ENCODE measurements at places on chromosomes 13 and 19. TPM values are rescaled to one million over a fixed set of nuclear protein-coding genes. Genes with fewer than 3 reads are reported as not detected.

Gene NCCRP1
- total RNA-seq, result not detected

Gene SULT2A1
- total RNA-seq, result not detected

Gene TFDP1
- 34.4 TPM for total RNA-seq

Gene IGFL3
- not detected for total RNA-seq

Gene ZNF585A
- 9.6 TPM for total RNA-seq

Gene TMEM86B
- 1.3 TPM for total RNA-seq

- no peaks in the 10 kb centered on the region for H3K4me1 ChIP-seq
- no peak overlapping the region for H3K27ac ChIP-seq
- H3K27me3 ChIP-seq, result no peaks in the 10 kb centered on the region
- DNase-seq, result no peak
- H3K4me3 ChIP-seq, result no peak overlapping the region
Measured at GRCh38 chr13:83798731-83799130, 83.5 kb downstream of the SLITRK1 start.

- no peak overlapping the region for H3K27ac ChIP-seq
- no peaks in the 10 kb centered on the region for H3K36me3 ChIP-seq
- H3K4me3 ChIP-seq, result no peak overlapping the region
- no peaks in the 10 kb centered on the region for H3K27me3 ChIP-seq
Measured at GRCh38 chr13:19068691-19069090, 112.9 kb downstream of the TUBA3C start.

GRCh38 chr19:16153582-16154336, 10.3 kb downstream of the HSH2D start:
- no peaks in the 10 kb centered on the region for H3K27me3 ChIP-seq
- no peak overlapping the region for H3K4me3 ChIP-seq
- H3K4me1 ChIP-seq, result no peaks in the 10 kb centered on the region
- no peaks in the 10 kb centered on the region for H3K36me3 ChIP-seq

- no peak for DNase-seq
- H3K36me3 ChIP-seq, result no peaks in the 10 kb centered on the region
- peak overlapping the region; percentile 52 for H3K4me3 ChIP-seq
- no peaks in the 10 kb centered on the region for H3K4me1 ChIP-seq
Measured at GRCh38 chr13:29429286-29429900, 166.1 kb downstream of the SLC7A1 start.

DNA sequence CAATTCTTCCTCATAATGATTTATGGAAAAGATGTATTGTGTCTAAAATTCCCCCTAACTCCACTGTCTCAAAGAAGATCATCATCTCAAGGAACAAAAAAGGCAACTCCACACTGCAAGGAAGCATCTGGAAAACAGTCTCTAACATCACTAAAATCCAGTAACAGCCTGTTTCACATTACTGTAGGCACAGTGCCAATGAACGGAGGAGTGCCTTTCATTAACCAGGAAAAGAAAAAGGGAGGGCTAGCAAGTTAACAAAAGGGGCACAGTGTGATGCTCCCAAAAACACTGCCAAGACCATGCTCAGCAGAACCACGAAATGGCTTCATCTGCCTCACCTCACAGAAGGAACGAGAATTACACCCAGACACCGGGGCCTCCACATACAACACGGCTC, 8.5 kb downstream of the TMTC4 start:
- H3K4me1 ChIP-seq, result no peaks in the 10 kb centered on the region
- DNase-seq, result no peak
- no peak overlapping the region for H3K4me3 ChIP-seq
- no peaks in the 10 kb centered on the region for H3K27me3 ChIP-seq
- no peak overlapping the region for H3K27ac ChIP-seq

- H3K36me3 ChIP-seq, result no peaks in the 10 kb centered on the region
- no peak overlapping the region for H3K4me3 ChIP-seq
- H3K4me1 ChIP-seq, result no peaks in the 10 kb centered on the region
- H3K27ac ChIP-seq, result no peak overlapping the region
Measured at GRCh38 chr13:109345433-109345941, 440.9 kb downstream of the IRS2 start.

DNA sequence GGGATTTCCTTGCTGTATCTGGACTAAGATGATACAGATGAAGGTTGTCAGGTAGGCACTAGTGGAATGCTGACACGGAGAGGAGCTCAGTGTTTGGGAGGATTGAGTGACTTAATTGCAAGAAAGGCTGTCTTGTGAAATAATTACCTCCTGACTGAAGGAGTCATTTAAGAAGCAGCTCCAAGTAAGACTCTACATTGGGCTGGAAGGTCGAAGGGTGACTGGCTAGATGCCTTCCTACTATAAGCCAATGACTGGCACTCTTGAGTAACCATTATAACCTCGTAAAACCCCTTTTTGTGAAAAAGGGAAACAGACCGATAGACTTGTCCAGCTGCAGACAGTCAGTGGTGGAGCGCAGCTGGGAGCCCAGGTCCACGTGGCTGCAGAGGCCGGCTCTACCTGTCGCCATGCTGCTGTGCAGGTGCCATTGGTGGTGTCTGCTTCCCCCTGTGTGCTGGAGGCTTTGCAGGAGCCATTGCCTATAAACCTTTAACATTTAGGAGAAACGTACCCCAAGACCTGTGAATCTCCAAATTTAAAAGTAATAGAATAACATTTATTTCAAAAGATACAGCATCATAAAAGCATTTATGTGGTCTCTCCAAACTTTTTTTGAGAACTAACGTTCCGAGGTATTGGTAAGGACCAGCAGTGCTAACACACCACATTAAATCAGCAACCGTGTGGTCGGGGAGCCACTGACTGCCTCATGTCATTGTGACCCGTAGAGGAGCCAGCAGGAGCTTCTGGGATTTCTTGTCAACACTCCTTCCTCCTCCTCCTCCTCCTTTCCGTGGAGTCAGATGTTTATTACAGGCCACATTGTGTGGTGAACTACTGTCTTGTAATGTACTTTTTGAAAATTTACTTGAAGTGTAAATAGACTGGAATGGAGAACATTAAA, 80.4 kb upstream of the TEX29 start:
- peaks cover 14% of the 10 kb centered on the region for H3K36me3 ChIP-seq
- no peaks in the 10 kb centered on the region for H3K27me3 ChIP-seq
- no peaks in the 10 kb centered on the region for H3K4me1 ChIP-seq
- H3K4me3 ChIP-seq, result no peak overlapping the region
- no peak overlapping the region for H3K27ac ChIP-seq

- DNase-seq, result no peak
- H3K27ac ChIP-seq, result peak overlapping the region; percentile 99
- H3K36me3 ChIP-seq, result no peaks in the 10 kb centered on the region
- H3K4me1 ChIP-seq, result no peaks in the 10 kb centered on the region
- no peaks in the 10 kb centered on the region for H3K27me3 ChIP-seq
- peak overlapping the region; percentile 94 for H3K4me3 ChIP-seq
Measured at GRCh38 chr13:19959141-19959830, 759 bp downstream of the ZMYM2 start.

GRCh38 chr13:59300355-59301173, 863.2 kb downstream of the DIAPH3 start:
- H3K36me3 ChIP-seq, result no peaks in the 10 kb centered on the region
- no peak for DNase-seq
- no peak overlapping the region for H3K27ac ChIP-seq
- no peaks in the 10 kb centered on the region for H3K27me3 ChIP-seq
- H3K4me1 ChIP-seq, result no peaks in the 10 kb centered on the region

DNA sequence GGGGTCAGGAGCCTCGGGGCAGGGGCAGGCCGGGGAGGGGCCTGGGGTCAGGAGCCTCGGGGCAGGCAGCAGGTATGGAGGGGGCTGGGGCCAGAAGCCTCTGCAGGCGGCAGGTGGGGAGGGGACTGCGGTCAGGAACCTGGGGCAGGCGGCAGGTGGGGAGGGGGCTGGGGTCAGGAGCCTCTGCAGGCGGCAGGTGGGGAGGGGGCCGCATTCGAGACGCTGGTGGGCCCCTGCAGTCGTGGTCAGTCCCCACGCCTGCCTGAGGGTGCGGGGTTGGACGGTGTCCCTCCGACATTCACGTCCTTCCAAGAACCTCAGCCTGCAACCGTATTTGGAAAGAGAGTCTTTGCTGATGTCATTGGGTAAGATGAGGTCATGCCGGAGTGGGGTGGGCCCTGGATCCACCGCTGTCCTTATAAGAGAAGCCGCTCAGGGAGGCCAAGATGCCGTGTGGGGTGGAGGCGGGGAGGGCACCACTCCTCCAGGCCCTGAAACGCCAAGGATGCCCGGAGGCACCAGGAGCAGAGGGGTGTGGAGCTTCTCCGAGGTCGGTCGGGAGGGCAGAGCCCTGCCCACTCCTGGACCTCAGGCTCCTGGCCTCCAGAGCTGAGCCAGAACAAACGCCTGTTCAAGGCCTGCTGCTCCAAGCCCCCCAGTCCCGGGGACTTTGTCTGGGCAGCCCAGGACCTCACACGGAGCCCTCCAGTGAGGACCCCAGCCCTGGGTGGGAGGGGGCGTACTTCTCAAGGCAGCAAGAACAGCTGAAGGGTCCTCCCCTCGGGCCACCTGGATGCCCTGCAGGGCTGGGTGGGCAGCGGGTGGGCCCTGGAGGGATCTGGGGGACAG, 30.1 kb downstream of the PIP5K1C start:
- no peaks in the 10 kb centered on the region for H3K4me1 ChIP-seq
- peaks cover 12% of the 10 kb centered on the region for H3K36me3 ChIP-seq
- DNase-seq, result peak; percentile 97
- peak overlapping the region; percentile 33 for H3K4me3 ChIP-seq
- H3K27ac ChIP-seq, result peak overlapping the region; percentile 99
- no peaks in the 10 kb centered on the region for H3K27me3 ChIP-seq

DNA sequence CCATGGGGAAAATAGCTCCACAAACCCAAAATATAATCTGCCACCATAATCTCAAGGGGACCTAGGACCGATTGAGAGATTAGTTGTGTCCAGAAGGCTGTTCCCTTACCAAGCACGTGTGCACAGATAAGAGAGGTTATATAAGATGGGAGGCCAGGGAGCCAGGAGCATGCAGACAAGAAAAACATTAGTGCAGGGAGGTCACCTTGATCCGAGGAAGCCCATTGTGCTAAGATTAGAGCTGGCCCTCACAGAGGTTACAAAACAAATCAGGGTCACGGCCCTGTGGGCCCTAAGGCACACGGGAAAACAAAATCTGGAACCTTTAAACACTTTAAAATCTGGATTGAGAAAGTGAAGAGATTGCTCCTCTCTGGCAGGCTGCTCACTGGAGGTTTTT, 37.7 kb downstream of the RGCC start:
- no peaks in the 10 kb centered on the region for H3K36me3 ChIP-seq
- peak overlapping the region; percentile 46 for H3K27ac ChIP-seq
- no peaks in the 10 kb centered on the region for H3K27me3 ChIP-seq
- H3K4me3 ChIP-seq, result no peak overlapping the region
- no peak for DNase-seq

GRCh38 chr13:73222627-73223305, 164.0 kb downstream of the KLF5 start:
- H3K36me3 ChIP-seq, result no peaks in the 10 kb centered on the region
- H3K4me1 ChIP-seq, result no peaks in the 10 kb centered on the region
- DNase-seq, result no peak
- no peak overlapping the region for H3K27ac ChIP-seq
- no peaks in the 10 kb centered on the region for H3K27me3 ChIP-seq

DNA sequence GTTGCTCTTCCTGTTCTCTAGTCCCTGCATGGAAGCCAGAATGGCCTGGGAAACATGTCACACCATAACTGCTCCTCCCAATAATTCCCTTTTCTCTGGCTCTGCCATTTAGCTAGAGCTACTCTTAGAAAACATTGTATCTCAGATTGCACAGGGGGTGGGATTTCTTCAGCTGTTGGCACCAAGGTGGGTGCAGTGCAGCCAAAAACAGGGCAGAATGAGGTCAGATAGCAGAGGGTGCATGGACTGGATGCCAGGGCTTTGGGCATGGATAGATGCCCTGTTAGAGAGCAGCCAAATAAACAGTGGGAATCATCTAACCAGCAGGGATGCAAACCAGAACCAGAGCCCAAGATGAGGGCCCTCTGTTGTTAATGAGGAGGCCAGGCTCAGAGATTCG, 4.9 kb upstream of the AMER2 start:
- H3K4me3 ChIP-seq, result no peak overlapping the region
- no peak for DNase-seq
- H3K27me3 ChIP-seq, result peaks cover 4% of the 10 kb centered on the region
- H3K4me1 ChIP-seq, result peaks cover under 1% of the 10 kb centered on the region
- no peak overlapping the region for H3K27ac ChIP-seq

GRCh38 chr19:16283210-16284061, 41.2 kb upstream of the KLF2 start:
- no peaks in the 10 kb centered on the region for H3K36me3 ChIP-seq
- peak overlapping the region; percentile 95 for H3K27ac ChIP-seq
- peak overlapping the region; percentile 10 for H3K4me3 ChIP-seq
- H3K27me3 ChIP-seq, result no peaks in the 10 kb centered on the region
- DNase-seq, result peak; percentile 94

DNA sequence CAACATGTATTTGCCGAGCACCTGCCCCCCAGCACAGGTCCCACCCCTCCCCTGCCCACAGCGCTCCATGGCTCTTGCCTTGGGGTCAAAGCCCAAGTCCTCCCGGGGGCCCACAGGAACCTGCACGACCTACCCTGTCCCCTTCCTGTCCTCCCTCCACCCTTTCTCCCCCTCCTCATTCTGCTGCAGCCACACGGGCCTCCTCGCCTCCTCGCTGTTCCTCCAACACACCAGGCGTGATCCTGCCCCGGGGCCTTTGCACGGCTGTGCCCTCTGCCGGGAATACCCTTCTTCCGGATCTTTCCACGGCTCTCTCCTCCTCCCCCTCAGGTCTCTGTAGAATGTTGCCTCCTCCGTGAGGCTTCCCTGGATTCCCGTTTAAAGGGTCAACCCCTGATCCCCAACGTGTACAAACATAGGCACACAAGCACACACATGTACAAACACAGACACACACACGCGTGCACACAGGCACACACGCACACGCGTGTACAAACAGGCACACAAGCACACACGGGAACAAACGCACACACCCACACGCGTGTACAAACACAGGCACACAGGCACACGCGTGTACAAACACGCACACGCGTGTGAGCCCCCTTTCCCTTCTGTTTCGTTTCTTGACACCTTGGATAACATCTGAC, 2.8 kb downstream of the MADCAM1 start:
- H3K36me3 ChIP-seq, result no peaks in the 10 kb centered on the region
- no peak for DNase-seq
- no peak overlapping the region for H3K4me3 ChIP-seq
- H3K4me1 ChIP-seq, result peaks cover 21% of the 10 kb centered on the region

DNA sequence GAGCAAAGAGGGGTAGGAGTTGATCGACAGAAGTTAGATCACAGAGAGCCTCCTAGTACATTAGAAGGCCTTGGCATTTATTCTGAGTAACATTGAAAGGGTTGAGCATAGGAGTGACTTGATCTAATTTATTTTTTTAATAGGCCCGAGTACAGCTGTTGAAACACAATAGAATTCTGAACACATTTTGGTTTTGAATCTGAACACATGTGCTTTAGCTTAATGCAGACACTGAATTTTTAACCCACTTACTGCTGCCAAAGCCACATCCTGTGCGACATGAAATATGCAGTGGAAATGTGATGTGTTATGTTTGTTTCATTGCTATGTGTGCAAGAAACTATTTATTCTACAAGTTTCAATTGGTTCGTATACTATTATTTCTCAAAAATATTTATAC, 1505.9 kb downstream of the PCDH9 start:
- DNase-seq, result no peak
- H3K4me3 ChIP-seq, result no peak overlapping the region
- H3K4me1 ChIP-seq, result no peaks in the 10 kb centered on the region
- H3K27me3 ChIP-seq, result no peaks in the 10 kb centered on the region
- H3K36me3 ChIP-seq, result no peaks in the 10 kb centered on the region

All from right atrium auricular region (tissue), 2 donors.